Fibroblast of skin of left quadriceps (primary cell): ENCODE measurements at places on chromosomes 1 and 21.
A peak's percentile ranks its signal among the peaks of the same experiment; 100 is the strongest.

DNA sequence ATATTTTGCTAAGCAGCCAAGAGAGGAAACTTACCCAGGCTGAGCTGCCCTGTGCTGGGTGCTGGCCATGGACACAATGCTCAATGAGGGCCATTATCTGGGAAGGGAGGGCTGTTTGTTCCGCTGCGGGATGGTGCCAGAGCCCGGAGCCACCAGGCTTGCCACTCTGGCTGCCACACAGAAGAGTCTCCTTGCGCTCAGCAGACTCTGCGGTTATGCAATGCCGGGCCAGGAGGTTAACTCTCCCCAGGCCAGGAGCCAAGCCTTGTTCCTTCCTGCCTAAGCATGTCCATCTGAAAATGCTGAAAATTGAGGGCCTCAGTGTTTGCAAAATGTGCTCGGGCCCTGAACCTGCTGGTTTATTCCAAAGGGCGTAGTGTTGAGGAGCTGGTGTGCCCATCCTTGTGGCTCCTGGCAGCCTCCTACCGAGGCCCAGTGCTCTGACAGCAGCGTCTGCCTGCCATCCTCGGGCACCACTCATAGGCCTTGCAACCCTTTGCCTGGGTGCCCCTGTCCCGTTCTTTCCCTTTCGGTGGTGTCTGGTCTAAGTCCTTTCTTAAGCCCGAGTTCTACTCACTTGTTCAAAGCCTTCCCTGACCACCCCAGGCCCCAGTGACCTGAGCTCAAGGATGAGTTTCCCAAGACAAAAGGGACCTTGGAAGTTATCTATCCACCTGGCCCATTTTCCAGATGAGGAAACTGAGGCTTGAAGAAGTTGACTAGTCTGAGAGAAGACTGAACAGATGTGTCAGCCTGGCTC is 133.8 kb upstream of the EDN2 start:
- DNase-seq, result no peak

DNA sequence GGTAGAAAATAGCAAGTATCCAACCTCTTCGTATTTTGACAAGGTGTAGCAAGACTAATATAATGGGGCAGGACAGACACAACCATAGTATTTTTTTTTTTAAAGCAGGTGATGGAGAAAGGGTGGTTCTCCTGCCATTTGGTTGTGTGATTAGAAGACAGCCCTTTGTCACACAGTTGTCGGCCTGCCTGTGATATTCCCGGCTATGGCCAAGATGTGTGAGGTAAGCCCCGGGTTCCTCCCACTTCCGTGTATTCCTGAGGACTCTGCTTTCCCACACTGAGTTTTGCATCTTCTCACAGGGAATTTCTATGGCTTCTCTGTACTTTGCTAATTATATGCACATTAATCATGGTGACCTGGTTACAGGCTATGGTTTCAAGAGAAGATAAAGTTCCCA is 35.9 kb downstream of the ZNF496 start:
- DNase-seq, result no peak

GRCh38 chr1:198890214-198890930 is 251.5 kb downstream of the PTPRC start:
- DNase-seq, result no peak

GRCh38 chr1:47745715-47746609 is 251.2 kb downstream of the TRABD2B start:
- no peak for DNase-seq

- no peak for DNase-seq
These were observed 4.4 kb upstream of the SLC37A1 start for GRCh38 chr21:42509244-42509643.

DNA sequence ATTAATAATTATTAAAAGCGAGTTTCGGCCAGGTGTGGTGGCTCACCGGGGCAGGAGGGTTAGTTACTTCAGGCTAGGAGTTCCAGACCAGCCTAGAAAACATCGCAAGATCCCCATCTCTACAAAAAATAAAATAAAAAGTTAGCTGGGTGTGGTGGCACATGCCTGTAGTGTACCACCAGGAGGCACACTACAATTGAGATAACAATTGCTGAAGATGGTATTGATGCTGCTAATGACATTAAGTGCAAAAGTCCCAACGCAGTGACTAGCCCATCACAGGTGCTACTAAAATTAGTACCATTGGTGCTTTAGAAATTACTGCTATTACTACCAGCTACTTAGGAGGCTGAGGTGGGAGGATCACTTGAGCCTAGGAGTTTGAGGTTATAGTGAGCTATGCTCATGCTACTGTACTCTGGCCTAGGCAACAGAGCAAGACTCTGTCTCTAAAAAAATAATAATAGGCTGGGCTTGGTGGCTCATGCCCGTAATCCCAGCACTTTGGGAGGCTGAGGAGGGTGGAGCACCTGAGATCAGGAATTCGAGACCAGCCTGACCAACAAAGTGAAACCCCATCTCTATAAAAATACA is 156.6 kb downstream of the GREM2 start:
- DNase-seq, result no peak

DNA sequence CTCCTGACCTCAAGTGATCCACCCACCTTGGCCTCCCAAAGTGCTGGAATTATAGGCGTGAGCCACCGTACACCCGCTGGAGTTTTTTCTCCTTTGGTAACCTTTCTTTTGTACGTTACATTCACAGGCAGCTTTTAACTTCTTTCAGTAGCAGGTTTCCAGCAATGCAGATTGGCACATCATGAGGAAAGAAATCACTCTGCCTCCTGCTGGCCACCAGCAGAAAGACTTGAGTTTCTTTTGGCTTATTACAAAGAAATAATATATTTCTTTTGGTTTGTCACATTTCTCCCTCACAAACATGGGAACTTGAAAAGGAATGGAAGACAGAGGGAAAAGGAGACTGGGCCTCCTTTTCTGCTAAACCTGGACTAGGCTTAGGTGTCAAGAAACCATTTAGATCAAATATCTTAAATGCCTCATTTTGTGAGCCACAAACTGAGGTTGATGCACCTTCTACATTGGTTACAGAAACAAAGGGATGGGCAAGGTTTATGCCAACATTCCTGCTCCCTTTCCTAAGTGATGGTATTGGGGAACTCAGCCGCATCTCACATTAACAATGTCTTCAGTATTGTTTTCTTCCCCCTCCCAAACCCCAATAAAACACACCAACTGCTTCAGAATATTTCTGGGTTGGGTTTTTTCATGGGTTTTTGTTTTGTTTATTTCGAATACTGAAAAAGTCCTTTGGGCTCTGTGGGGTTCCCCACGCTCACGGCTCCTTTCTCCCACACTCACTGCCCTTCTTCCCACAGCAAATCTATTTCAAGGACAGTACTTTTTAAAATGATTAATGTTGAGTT is 7.7 kb downstream of the ENSA start:
- peak; percentile 29 for DNase-seq

- no peak for DNase-seq
These were observed 21.3 kb upstream of the PGBD2 start for GRCh38 chr1:248884632-248885295.

DNA sequence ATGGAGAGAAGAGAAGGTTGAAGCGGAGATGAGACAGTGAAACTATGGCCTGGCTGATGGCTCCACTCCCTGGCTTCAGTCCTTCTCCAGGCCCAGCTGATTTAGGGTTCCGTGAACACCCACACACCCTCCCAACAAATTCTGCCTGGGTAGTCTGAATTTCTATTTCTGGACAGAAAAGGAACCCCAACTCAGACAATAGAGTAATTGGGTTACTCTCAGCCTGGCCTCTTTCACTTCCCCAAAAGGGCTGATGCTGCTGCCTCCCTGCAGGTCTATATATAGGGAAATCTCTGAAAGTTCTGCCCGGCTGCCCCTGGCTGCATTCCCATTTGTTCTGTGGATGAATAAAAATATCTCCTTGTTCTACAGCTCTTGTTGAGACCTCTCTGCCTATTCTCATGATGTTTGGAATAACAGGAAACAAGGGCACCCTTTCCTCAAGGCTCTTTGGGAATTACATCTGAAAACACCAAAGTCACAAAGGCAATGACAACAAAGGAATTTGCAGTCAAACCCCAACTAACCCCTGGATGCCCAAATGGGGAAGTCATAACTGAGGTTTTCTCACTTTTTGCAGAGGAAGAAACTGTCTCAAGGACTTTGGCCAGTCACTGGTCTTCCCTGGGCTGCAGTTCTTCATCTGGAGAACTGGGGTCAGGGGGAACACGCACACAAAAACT is 11.4 kb upstream of the ZSCAN20 start:
- no peak for DNase-seq

GRCh38 chr1:30320581-30320890 is 402.8 kb downstream of the MATN1 start:
- DNase-seq, result no peak

GRCh38 chr1:222798116-222798515 is 16.7 kb upstream of the DISP1 start:
- peak; percentile 9 for DNase-seq

DNA sequence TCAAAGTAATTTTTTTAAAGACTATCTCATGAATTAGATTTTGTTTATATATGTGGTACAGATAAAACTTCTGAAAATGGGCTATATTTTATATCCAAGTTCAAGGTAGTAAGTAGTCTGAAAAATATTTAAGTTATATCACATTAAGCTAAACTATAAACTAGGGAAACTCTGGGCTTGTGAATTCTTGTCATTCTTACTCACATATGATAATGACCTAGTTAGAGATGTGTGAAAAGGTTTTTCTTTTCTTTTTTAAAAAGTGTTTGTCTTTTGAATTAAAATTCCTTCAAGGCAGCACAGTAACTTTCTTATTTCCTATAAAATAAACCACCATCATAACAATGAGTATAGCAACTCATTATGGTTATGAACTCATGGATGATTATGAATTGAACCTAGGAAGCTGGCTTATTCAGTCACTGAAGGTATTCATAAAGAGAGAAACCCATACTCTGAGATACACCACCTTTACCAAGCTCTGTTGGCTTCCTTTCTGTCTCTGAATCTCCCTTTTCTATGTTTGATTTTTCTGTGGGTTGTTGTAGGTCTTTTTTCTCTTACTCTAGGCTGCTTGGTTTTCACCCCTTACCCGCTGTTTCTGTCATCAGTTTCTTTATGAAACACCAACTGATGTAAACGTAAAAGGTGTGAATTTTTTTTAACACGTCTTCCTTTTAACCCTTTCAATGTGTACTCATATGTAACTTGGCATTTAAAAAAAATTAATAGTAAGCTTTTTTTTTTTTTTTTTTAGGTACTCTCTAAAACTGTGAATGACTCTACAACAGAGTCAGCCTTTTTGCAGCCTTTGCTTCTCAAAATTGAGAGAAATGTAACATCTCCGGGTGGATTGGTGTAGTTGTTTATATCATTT is 25.2 kb downstream of the IL12RB2 start:
- DNase-seq, result no peak

- DNase-seq, result no peak
These were observed 19.8 kb upstream of the TINAGL1 start for GRCh38 chr1:31556481-31557006.

- no peak for DNase-seq
These were observed 5.5 kb downstream of the PRDX6 start for GRCh38 chr1:173482683-173483082.

GRCh38 chr1:221698579-221699349 is 43.1 kb downstream of the DUSP10 start:
- DNase-seq, result no peak

- DNase-seq, result peak; percentile 82
These were observed 99.4 kb downstream of the TEX35 start for GRCh38 chr1:178612261-178612660.

GRCh38 chr1:169624912-169625311 is 5.0 kb downstream of the SELP start:
- DNase-seq, result no peak

- DNase-seq, result no peak
These were observed 16.6 kb downstream of the DEGS1 start for GRCh38 chr1:224199679-224200078.

GRCh38 chr1:227449051-227449450 is 114.3 kb upstream of the ZNF678 start:
- DNase-seq, result no peak

GRCh38 chr1:19311503-19311930 is 427 bp downstream of the AKR7A2 start:
- DNase-seq, result no peak

DNA sequence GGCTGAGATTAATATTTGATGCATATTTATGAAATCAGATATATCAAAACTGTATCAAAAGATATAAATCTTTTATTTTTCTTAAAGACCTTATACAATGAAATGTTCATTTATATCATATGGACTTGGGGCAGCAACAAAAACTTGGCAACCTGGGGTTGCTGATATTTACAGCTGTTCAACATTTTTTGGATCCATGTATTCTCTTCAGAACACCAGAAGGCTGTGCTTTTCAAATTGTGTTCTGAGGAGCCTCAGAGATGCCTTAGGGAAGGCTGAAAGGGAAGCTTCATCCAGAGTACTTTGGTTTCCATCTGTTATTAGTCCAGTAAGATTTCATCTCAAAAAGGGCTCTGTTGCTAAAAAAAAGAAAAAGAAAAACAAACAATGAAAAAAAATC is 94.8 kb downstream of the DISC1 start:
- no peak for DNase-seq

GRCh38 chr1:1797731-1798341 is 19.6 kb upstream of the NADK start:
- DNase-seq, result no peak

DNA sequence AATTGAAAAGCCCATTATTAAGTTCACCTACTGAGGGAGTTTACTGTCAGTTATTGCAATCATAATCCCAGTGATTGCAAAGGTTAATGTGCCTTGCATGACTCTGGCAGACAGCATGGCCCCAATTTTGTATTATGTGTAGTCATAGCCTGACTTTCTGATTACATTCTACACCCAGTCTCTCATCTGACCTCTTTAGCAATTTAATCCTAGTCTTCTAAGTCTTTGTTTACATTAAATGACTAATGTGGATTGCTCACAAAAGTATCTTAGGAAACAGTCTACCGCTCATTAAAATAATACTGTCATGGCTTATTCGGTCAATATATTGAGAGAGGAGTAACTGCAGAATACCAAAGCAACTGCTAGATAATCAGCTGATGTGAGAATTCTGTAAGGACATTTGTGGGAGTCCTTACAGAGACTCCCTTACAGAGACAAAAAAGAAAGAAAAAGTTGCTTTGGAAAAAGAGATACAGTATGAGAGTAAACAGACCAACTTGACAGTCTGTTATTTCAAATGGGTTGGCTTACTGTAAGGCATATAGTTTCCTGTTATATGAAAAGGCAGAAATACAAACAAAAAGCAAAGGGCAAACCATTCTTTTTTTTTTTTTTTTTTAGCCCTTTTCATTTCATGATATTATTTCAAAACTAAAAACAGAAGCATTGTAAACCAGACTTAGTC is 42.8 kb downstream of the SMG7 start:
- DNase-seq, result peak; percentile 34

DNA sequence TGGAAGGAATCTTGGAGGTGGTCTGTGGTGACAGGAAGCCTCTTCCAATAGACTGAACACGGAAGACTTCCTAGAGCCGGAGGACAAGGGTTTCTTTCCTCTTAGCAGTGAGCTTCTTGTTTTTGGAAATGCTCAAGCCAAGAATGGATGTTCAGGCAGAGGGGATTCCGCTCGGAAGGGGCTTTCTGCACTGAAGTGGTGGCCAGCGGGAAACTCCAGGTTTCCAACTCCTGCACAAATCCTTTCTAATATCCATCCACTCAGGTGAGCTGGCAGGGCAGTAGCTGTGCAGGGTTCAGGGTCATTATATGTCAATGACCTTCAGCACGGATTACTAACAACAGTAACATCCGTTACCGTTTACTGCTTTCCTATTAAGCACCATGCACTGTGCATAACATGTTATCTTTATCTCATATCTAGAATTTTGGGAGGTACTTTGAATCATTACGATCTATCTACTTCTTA is 573 bp upstream of the CPT2 start:
- DNase-seq, result no peak
